ELF-1 (cell line): ENCODE measurements at places on chromosomes 12 and 14.
A peak's percentile ranks its signal among the peaks of the same experiment; 100 is the strongest.

DNA sequence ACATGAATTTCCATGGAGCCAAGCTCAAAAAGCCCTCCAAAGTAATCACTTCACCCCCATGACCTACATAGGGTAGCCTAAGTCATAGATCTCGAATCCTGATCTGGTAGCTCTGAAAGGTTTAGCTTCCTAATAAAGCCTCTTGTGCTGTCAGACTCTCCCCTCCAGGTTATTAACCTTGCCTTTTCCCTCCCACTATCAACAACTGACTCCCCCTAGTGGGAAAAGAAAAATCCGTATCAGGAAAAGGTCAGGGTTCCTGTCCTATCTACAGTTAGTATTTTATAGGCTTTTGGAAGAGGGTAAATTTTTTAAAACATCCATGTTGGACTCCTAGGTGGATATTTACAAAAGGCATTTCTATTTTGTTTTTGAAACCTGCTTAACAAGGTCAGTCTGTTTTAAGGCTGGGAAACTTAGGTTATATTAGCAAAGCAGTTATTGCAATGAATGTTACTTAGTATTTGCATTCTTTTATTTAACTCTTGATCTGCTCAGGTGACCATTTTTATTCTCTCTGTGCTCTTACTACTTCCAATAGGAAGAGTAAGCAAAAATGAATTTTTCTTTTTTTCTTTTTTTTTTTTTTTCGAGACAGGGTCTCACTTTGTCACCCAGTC lies 8.0 kb downstream of the YY1 start:
- peak; percentile 64 for DNase-seq

DNA sequence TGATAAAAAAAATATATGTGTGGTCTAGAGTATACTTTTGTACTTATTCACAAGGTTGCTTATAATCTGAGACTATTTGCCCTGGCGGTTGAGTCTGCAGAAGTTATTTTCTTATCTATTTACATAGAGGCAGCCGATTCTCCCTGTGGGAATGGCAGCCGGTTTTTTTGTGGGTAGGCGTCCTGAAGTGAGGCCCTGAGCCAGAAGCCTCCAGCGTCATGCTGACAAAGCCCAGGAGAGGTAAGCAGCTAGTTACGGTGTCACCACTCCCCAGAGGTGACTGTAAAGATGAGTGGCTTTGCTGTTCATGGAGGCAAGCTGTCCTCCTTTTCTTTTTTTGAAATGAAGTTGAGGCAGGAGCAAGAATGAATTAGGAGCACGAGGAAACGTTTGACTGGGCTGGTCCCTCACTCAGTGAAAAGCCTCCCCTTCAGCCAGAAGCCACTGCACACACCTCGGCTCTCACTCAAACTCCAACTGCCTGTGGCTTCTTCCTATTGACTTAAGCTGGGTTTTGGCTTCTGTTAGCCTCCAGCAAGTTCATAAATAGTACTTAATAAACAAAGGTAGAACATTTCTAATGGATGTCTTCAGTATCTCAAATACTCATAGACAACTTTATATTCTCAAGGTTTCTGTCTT lies 21.5 kb downstream of the PAX9 start:
- no peak for DNase-seq

GRCh38 chr12:117063162-117063911 lies 35.9 kb downstream of the TESC start:
- no peak for DNase-seq

DNA sequence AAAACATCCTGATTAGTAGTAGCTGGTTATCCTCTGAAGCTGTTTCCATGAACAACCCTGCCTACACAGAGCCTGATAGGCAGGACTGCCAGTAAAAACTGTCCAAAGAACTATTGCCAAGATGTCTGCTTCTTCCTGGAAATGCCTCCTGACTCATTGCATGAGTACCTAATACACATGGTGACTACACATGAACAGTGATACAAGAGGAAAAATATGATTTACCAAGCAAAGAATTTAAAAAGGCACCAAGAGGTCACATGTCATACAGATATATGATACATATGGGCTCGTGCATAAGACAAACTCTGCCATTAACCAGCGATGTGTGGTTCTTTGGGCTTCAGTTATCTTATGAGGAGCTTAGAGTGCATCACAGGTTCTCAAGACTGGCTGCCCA lies 552.3 kb downstream of the SLC16A7 start:
- no peak for DNase-seq

- no peak for DNase-seq
Measured at GRCh38 chr12:102063069-102063468, 1.3 kb upstream of the WASHC3 start.

DNA sequence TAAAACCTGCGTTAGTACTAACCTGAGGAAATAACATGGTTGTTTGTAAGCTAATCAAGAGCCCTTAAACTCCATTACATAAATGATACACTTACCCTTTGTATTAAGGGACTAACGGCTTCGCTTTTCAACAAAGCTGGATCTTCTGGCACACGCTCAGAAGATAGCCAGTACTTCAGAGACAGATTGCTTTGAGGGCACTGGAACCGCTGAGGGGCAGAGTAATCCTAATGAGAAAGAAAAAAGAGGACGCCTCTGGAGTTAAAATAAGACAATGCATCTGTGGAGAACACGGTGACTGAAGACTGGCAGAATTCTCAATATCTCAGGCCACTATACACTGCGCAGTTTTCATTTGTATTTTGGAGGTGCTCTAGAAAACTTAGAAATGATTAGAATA lies 1.5 kb upstream of the KTN1 start:
- no peak for DNase-seq

- DNase-seq = no peak
Measured at GRCh38 chr12:128571906-128572810, 251.6 kb downstream of the SLC15A4 start.

- DNase-seq = no peak
Measured at GRCh38 chr12:87509237-87509820, 519.9 kb downstream of the C12orf50 start.

DNA sequence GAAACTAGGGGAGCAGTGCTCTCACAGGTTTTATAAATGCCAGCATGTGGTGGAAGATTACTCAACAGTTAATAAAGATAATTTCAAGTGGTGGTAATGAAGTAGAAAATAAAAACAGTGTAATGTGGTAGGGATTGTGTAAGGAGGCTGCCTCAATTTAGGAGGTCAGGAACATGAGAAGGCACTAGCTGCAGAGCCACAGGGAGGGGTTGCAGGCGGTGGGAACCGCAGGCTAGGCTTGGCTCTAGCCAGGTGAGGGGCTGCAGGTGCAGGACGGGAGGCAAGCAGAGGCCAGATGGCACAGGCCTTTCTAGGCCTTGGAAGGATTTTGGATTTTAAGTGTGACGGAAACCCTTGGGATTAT lies 768 bp downstream of the METTL25 start:
- DNase-seq = peak; percentile 38

DNA sequence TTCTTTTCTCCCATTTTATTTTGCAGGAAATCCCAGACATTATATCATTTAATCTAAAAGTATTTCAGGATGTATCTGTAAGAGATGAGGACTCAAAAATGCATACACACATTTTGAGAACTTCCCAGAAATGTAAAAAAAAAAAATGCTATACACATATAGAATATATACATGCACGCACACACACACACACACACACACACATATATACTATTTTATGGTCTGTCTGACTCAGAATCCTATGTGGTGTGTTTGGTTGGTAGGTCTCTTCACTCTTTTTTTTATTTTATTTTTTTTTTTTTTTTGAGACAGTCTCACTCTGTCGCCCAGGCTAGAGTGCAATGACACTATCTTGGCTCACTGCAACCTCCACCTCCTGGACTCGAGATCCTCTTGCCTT lies 65.5 kb downstream of the FBXO34 start:
- no peak for DNase-seq

DNA sequence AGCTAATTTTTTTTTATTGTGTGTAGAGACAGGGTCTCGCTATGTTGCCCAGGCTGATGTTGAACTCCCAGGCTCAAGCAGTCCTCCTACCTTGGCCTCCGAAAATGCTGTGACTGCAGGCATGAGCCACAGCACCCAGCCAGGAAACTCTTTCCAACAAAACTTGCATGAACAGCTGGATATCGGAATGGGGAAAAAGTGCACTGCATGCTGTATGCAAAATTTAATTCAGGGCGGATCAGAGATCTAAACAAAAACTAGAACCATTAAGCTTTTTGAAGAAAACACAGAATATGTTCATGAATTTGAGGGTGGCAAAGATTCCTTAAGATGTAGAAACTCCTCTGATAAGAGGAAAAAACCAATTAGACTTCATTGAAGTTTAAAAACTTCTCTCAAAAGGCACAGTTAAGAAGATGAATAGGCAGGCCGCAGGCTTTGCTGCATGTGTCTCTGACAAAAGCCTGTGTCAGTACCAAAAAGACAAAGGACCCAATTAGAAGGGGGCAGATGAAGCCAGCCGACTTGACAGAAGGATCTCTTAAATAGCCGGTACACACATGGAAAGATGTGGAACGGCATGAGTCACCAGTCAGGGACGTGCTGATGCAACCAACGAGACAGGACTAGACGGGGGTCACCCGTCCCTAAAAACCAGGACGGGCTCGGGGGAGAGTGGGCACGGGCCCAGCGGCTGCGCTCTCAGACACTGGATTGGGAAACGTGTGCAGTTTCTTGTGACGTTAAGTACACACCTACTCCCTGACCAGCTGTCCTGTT lies 34.8 kb upstream of the MMP17 start:
- no peak for DNase-seq
